A375 (cell line): ENCODE measurements at places on chromosomes 1 and 21. TPM values are rescaled to one million over a fixed set of nuclear protein-coding genes. Genes with fewer than 3 reads are reported as not detected.

SPRR5 gene
- not detected in 2 replicates for total RNA-seq

SMIM12 gene
- total RNA-seq, result 39.0 TPM in 2 replicates

LRRC71 gene
- total RNA-seq, result not detected in 2 replicates

FAM43B gene
- not detected in 2 replicates for total RNA-seq

IL6R gene
- total RNA-seq, result 7.3 and 11.6 TPM in 2 replicates

RGL1 gene
- total RNA-seq, result 4.8 and 5.4 TPM in 2 replicates

CD1E gene
- total RNA-seq, result not detected in 2 replicates

ATXN7L2 gene
- total RNA-seq, result 16.2 and 20.7 TPM in 2 replicates

NLRP3 gene
- total RNA-seq, result 0.53 and 2.0 TPM in 2 replicates

PDPN gene
- total RNA-seq, result 0.80 TPM in 1 of 2 replicates, not detected in the other

MMEL1 gene
- not detected in 2 replicates for total RNA-seq

ACTA1 gene
- total RNA-seq, result not detected in 2 replicates

APCS gene
- not detected in 2 replicates for total RNA-seq

TFF2 gene
- total RNA-seq, result 2.3 and 2.8 TPM in 2 replicates

FCRL6 gene
- total RNA-seq, result not detected in 2 replicates

C1orf226 gene
- total RNA-seq, result 5.3 and 5.6 TPM in 2 replicates

NKAIN1 gene
- 0.50 and 1.4 TPM in 2 replicates for total RNA-seq

IVL gene
- 0.08 TPM in 1 of 2 replicates, not detected in the other for total RNA-seq
